Urothelium cell line (cell line): ENCODE measurements at places on chromosomes 2 and 18.
A peak's percentile ranks its signal among the peaks of the same experiment; 100 is the strongest.

GRCh38 chr18:45576931-45577330 is 38.3 kb upstream of the SLC14A2 start:
- no peak for DNase-seq

DNA sequence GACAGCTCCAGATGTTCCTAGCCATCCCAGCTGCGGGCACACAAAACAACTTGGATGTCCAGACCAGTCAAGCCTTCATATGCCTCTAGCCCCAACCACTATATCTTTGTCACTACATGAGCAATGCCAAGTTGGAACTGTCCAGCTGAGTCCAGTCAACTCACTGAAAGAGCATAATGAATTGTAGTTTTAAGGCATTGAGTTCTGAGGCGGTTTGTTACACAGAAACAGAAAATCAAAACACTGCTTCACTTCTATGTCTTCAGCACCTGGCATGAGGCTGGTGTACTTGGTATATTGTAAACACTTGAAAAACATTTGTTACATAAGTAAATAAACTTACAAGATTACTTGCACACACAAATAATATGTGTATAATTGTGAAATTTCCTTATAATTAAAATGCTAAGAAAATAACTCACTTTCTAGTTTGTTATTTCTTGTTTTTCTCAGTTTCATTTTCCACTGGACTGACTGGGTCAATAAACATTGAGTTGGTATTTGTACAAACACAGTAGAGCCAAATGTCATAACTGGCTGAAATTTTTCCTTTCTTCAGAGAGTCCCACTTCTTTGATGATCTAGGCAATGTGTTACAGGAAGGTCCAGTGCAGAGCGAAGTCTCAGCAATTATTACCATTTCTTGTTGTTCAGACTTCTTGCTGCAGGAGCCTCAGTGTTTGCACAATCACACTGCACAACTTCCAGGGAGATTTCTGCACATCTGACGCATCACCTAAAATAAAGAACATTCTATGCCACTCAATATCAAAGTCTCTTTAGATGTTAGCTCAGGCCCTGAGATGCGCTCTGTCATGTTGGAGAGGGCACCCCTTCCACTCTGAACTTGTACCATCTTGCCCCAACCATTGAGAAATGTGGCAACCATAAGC is 38.2 kb upstream of the DPP4 start:
- no peak for DNase-seq

DNA sequence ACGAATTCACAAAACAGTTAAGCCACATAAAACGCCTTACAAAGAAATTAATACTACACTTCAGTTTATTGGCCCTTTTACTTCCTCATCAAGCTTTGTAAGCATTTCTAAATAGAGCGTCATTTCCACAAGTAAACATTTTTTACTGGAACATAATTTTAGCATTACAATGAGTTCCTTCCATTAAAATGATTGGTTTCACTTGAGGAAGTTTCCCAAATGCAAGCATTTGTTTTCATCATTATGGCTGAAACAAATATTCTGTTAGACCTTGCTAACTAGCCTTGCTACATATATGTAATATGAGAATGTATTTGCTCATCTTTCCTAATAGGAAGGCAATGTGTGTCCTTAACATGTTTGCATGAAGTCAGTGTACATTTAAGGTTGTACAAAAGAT is 579.1 kb downstream of the IRS1 start:
- DNase-seq = no peak

GRCh38 chr2:61949714-61950560 is 44.5 kb downstream of the COMMD1 start:
- no peak for DNase-seq

- no peak for DNase-seq
These were observed 66.8 kb downstream of the EPB41L5 start for GRCh38 chr2:120079647-120080046.

DNA sequence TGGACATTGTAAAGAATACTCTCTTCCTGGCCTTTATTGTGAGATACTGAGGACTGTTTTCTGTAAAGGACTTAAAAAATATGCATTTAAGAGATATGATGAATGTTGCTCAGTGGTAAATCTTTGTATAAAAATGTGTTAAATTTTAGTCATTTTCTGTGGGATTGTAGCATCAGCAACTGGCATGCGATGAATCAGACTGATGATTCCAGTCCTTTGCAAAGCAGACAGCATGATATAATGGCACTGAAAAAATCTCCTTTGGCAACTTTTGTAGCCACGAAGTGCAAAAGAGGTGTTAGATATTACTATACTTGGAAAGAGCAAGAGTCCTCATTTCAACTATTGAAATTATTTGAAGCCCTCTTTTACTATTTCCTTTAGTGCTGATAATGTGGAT is 678.7 kb downstream of the PLCL1 start:
- DNase-seq = no peak

GRCh38 chr18:27724362-27724761 is 452.6 kb downstream of the CDH2 start:
- no peak for DNase-seq

GRCh38 chr2:33448220-33448899 is 28.1 kb upstream of the RASGRP3 start:
- DNase-seq = no peak

- DNase-seq = no peak
These were observed 629.6 kb upstream of the FANCL start for GRCh38 chr2:58870704-58871103.

- DNase-seq = peak; percentile 6
These were observed 33.5 kb upstream of the ZEB2 start for GRCh38 chr2:144553379-144553778.

DNA sequence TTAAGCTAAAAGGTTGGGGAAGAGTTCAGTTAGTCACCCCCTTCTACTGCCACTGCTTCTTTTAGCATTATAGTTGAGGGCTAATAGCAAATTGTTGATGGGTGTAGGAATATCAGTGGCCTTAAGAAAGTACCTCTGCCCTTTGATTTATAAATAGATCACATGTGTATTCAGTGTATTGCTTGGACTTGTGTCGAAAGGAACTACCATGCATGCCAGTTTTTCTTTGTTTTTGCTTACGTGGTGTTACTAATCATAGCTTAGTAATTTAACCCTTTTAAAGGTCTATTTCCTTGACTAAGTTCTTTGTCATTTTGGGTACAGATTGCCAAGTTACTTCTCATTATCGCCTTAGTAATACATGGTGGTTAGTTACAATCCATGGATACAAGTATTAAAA is 85.6 kb downstream of the MIB1 start:
- DNase-seq = no peak

DNA sequence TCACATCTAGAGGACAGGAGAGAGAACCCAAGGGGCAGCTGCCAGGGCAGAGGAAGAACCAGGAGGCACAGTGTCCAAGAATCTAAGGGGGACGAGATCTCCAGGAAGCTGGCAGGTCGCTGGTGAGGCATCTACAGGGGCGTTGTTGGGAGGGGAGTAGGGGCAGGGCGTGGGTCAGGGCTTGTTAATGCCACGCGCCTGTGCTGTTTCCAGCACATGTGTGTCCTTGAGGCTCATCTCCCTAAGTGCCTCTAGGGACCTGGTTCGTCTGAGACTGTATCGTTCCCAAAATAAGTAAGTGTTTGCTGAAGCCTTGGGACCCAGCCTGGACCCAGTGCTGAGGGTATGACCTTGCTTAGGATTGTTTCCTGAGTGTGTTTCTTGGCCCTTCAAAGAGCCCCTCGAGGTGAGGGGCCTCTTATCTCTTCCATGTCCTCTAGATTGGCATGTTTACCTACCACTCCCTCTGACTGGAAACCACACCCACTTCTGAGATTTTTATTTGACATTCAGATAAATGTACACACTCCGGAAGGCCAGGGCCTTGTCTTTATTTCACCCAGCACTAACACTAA is 22.2 kb downstream of the HK2 start:
- no peak for DNase-seq

- no peak for DNase-seq
These were observed 46.3 kb downstream of the PLEKHB2 start for GRCh38 chr2:131151398-131151797.

DNA sequence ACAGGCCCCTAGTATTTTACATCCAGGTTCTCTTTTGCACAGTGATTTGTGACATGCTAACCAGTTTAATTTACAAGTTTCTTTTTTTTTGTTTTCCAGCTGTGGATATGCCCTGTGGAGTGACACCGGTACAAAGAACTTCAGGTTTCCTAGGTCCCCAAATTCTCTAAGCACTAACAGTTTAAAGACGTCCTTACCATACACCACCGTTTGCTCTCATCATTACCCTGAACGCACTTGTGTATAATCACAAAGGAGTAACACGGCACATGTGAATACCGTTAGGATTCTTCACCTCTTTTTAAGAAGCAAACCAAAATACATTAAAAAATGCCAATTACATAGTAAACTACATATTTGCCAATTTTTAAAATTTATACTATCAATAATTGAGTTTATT is 853 bp downstream of the LANCL1 start:
- no peak for DNase-seq

DNA sequence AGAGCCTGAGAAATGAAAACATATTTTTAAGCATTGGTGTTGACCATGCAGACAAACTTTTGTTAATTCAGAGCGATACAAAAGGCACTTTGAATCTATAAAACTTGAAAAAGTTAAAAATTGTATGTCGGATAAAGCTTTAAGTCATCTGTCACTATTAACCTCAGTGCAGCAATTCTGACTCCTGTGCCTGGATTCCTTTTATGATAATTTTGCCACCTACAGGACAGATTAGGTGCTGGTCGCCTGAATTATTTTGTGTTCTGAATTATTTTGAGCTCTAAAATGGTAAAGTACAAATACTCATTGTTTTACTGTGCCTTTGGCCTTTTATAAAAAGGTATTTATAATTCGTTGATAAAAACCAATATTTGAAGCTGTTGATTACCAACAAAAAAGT is 19.4 kb upstream of the RNF138 start:
- DNase-seq = peak; percentile 13

- no peak for DNase-seq
These were observed 381.6 kb downstream of the ERBB4 start for GRCh38 chr2:212157012-212157411.

GRCh38 chr18:9066358-9066757 is 36.1 kb upstream of the NDUFV2 start:
- DNase-seq = no peak

- DNase-seq = no peak
These were observed 37.1 kb downstream of the ANKRD44 start for GRCh38 chr2:197273485-197273884.

DNA sequence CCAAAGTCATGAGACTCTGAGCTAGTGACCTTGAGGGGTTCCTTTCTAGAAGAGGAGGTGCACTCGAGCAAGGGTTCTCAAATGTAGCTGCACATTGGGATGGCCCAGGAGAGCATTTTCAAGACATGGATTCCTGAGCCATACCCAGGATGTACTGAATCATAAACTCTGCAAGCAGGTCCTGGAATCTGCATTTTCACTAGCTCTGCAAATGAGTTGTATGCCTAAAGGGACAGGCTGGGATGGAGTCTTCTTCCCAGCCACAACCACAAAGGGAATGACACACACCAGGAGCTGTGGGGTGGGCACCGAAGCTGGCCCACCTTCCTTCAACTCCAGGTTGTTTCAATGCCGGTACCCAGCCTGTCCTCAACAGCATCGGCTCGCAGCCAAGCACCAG is 90.6 kb downstream of the GALNT14 start:
- DNase-seq = no peak

DNA sequence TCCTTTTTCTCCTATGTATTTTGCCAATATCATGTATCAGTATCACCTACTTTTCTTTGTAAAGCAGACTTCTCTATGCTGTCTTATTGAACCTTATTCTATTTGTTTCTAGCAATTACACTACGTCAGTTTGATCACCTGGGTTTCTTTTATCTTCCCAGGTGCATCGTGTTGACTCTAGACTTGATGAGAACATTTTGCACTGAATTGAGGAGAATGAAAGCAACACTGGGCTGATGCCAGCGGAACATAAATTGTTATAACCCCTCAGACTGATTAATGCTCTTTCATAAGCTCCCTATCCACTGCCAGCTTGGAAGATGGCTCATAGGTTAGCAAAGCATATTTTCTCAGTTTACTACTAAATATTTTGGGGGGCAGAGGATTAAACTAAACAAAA is 140.6 kb downstream of the EPHA4 start:
- DNase-seq = no peak

DNA sequence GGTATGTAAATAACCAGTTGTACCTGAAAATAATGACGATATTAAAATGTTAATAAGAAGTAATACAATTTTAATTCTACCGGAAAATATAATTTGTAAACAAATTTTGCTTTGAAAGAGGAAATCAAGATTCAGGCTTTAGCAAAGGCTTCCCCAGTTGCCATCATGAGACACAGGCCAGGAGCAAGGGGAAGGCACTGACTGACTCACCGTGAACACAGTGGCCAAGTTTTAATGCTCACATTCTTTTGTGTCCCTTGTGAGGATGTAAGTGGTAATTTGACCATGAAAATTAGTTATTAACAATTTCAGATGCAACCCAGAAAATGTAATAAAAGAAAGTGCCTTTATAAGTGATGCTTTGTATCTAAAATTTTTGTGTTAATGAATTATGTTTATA is 164.1 kb downstream of the GREB1L start:
- no peak for DNase-seq

DNA sequence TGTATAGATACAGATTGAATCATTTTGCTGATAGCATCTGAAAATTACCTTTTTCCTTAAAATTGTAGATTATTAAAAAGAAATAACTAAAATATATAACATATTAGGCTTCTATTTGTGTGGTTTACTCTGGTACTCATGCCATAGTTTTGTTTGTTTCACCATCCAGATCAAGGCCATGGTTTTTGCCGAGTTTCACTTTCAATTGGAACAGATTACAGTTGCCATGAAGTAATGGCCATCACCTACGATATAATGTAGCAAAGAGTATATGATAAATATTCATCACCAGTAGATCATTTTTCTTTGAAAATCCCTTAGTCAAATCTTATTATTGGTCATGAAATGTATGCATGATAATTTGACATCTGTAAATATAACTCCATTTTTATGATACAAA is 11.9 kb upstream of the DNAH7 start:
- no peak for DNase-seq

- DNase-seq = no peak
These were observed 103.8 kb upstream of the OSR1 start for GRCh38 chr2:19462256-19462645.

DNA sequence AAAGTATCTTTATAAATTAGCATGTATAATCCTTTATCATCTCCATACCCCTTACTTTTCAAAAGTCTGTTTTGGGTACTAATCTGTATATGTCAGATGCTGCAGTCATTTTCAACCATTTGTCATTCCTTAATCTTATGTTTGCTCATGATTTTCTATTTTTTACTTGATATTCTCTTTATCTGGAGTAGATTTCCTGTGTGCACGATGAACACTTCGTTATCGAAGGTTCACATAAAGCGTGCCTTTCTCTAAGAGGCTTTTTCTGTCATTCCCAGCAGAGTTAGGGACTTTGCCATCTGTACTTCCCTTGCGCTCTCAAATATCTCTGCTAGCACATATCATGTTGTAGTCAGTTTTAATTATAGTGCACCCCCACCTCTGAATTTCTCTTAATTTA is 123.2 kb downstream of the BIRC6 start:
- DNase-seq = no peak
